Skin of body (tissue), 3 donors: ENCODE measurements at places on chromosomes 5 and 9. TPM values are rescaled to one million over a fixed set of nuclear protein-coding genes. Genes with fewer than 3 reads are reported as not detected.
A peak's percentile ranks its signal among the peaks of the same experiment; 100 is the strongest.

DNA sequence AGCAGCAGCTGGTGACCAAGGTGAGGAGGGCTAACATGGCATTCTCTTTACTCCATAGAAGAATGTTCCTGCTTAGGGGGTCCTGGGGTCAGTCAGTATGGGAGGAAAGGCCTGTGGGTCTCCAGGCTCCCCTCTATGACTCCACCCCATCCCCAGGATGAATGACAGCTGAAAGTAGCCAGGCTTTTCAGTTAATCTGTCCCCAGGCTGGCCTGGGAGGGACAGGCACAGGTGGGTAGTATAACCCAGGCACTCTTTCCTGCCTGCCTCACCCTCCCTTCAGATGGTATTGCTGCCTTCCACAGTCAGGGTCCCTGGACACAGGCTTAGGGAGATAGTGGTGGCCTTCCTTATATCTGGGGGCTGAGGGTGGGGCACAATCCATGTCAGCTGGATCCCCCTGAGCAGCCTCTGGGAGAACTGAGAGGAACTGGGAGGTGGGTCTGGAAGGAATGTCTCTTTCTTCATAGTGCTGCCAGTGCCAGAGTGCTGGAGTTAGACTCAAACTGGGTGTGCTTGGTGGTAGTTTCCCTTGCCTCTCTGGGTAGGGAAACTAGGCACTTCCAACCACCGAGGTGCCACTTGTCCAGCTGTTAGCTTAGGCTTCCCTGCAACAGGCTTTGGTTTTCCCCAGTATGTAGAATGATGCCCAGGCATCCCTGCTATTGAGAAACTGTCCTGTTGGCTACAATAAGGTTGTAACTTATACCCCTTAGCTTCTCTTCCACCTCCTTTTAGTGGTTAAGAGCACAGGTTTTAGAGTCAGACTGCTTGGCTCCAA, 27.8 kb downstream of the LARP1 start:
- no peak for DNase-seq

- no peak for DNase-seq
Measured at GRCh38 chr5:147176422-147176821, 58.4 kb upstream of the STK32A start.

DNA sequence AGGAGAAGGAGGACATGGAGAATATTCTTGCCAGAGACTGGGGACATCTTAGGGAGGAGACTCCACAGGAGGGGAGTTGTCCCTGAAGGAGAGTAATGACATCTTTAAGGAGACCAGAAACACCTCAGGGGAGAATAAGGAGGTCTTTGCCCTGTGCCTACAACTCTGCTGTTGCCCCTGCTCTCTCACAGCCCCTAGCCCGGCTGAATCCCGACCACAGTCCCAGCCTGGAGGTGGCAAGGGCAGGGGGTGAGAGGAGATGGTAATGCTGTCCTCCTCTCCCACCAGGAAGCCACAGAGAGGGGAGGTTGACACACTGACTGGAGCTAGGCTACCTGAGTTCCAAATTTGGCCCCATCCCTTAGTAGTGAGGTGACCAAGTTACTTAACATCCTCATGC, 30.2 kb upstream of the ENHO start:
- no peak for DNase-seq

- no peak for DNase-seq
Measured at GRCh38 chr9:74282526-74283253, 214.4 kb upstream of the RORB start.

DNA sequence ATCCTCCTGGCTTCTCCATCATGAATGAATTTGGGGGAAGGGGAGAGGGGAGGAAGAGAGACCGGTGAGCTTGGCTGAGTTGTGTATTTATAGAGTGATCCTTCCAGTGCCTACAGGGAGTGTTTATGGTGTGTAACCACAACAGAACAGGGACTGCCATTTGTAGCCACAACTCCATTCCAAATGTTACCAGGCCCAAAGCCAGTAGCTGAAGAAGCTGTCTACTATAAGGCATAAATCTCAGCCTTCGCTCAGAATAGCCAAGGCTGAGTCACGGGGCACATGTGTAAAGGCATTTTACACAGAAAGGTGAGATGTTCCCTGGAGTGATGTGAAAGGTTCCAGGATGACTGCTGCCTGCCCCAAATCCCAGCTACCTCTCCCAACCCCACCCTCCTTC, 2.5 kb downstream of the TMEM252 start:
- no peak for DNase-seq

- DNase-seq: no peak
Measured at GRCh38 chr9:86585422-86586143, 231.4 kb upstream of the TUT7 start.

DNA sequence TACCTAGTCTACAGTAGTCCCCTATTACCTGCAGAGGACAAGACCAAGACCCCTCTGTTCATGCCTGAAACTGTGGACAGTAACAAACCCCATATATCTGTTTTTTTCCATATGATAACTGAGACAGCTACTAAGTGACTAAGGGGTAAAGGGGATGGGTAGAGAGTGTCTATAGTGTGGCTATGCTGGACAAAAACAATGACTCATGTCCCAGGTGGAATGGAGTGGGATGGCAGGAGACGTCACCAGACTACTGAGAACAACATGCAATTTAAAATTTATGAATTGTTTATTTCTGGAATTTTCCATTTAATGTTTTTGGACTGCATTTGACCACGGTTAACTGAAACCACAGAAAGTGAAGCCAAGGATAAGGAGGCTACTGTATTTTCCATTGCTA, 171.8 kb downstream of the AGTPBP1 start:
- no peak for DNase-seq

- peak; percentile 5 for DNase-seq
Measured at GRCh38 chr5:109256486-109256885, 153.3 kb downstream of the PJA2 start.

DNA sequence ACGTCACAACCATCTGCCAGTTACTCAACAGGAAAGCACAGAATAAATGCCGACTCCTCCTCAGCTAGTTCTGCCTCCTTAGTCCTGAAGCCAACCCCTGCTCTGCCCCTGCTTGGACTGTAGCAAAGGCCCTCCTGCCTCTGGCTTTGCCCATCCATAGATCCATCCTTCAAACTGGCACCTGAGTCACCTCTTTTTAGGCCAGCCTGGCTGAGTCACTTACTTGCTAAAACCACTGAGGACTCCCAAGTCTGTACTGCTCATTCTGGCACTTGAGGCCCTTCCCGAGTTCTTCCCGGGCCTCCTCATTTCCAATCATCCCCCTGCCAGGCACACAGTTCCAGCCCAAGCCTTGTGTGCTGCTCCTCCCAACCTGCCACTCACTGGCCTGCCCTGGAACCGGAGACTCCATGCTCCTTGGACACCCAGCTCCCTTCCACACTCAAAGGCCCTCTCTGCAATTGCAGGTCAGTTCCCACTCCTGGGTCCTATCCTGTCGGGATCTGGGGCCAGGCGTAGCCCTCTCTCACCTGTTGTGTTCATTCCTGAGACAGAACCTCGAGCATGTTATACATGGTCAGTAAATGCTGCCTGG, 220.1 kb downstream of the DAB2IP start:
- no peak for DNase-seq

DNA sequence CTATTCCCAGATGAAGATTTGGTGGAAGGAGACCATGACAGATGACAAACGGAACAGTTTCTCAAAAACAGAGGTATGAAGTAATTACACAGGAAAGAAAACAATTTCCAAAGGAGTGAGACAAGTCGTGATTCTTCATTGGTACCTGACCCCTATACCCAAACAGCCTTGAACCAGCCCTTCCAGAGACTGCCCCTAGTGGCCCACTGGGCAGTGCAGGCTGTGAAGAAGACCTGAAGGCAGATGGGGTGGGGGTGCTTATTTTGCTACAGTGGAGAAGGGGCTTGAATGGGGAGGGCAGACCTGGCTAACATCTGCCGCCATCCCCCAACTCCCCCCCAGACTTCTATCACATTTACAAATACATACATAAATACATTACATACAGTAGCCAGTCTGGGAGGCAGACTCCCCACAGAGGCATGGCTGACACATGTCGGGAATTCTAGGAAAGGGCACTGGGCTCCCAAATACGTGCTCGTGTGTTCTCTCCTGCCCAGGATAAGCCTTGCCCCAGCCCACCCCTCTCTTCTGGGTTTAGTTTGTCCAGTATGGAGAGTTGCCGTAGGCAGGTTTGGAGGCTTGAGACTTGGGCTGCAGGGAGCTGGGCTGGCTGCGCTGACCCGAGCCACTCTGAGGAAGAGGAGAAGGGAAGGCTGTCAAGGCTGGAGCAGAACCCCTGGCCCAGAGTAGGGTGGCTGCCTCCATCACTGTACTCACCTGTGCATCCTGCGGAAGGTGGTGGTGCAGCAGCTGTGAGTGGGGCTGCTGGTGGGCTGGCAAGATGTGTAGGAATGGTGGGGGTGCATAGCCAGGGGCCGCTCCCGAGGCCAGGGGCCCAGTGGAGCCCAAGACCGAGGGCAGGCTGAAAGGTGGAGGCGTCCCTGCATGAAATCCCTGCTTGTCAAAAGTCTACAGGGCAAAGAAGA, 105.3 kb downstream of the UBE2R2 start:
- DNase-seq: no peak

DNA sequence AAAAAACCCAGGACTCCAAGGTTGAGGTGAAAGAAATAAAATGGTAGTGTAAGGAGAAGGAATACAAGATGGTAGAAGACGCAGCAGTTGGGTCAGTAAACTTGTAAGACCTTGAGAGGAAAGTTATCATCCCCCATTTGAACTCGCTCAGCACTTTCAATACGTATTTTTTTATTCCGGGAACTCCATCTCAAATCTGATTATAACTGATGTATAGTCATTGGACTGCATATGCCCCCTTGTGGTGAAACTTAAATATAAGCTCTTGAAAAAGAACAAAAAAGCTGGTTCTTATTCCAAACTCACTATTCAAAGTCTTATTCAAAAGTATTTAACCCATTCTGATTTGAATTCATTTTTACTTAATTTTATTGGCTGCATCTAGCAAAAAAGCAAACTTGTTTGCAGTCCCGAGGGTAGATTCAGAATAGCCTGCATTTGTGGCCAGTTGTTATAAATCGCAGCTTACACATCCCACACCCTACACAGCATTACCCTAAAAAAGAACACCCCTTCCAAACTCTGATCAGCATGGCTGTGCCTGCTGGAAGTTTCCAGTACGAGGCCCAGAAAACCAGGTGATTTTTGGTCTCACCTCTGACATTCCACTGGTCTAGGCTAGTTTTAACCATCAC, 118.0 kb downstream of the ESM1 start:
- DNase-seq: peak; percentile 67

DNA sequence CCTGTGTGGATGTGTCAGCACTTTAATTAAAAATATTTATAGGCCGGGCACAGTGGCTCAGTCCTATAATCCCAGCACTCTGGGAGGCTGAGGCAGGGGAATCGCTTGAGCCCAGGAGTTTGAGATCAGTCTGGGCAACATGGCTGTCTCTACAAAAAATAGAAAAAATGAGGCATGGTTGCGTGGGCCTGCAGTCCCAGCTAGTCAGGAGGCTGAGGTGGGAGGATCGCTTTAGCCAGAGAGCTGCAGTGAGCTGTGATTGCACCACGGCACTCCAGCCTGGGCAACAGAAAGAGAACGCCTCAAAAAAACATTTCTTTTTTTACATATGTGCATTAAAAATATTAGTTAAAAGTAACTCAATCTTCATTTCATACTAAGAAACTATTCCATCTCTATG, 6.2 kb downstream of the TBC1D9B start:
- no peak for DNase-seq

DNA sequence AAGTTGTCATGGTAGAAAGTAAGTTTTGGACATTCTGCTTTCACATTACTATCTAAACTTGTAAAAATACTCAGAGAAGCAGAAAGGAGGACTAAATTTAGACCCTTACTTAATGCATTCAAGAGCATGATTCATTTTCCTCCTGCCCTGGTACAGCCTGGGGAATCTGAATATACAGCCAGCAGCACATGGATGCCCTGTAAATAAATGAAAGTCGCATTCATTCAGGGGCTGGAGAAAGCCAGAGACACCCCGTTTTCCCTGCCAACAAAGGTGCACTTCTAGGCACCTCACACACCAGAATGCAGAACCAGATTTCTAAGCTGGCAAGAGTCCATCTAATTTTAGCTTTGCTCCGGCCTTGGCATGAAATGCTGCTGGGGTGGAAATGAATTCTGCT, 172.7 kb upstream of the KLF9 start:
- DNase-seq: no peak

DNA sequence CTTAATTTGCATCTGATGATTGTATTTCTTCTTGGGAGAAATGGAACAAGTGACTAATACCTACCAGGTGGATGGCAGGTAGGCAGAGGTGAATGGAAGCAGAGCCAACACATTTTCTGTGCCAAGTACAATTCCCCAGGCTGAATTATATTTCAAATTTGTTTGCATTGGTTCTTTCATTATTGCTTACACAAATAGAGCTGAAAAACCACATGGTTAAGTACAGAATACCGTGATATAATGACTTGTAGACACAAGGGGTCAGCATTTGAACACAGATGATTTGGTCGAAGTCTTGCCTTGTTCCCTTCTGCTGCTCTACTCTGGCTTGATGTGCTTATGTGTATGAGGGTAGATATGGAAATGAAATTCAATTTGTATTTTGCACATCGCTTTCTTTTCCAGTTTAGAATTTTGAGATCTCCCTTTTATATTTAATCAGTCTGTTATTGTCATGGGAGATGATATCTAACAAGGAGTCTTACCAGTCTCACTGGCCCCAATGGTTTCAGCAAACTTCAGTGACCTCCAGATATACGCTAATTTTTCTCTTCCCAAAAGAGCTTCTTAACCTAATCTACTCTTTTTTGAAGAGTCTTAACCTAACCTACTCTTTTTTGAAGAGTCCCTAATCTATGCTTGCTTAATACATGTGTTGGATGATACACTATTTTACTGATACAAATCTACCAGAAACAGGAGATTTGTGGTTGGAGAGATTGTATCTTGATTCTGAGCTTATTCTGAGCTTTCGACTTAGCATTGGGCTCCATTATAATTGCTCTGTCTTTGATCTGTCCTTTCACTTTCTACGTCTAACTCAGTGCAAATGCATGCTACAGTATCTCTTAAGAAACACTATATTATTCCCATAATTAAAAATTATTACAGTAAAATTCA, 88.1 kb downstream of the PCSK1 start:
- DNase-seq: peak; percentile 18

DNA sequence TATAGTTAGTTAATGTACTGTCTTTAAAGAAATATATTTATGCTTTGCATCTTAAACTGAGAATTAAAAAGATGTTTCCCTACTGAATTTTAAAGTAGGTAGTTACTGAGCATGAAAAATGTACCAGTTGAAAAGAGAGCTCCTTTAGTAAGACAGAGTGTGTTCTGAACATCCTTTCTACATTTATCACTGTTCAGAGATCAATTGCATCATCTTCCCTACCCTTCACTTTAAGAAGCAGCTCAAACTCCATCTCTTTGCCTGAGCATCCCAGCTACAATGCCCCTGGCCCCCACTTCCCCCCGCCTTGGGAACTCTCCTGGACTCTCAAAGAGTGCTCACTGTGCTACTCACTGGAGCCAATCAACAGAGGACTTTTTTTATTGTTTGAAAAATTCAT, 164.7 kb downstream of the GNAQ start:
- no peak for DNase-seq

- no peak for DNase-seq
Measured at GRCh38 chr5:105782501-105782900, 1888.2 kb downstream of the EFNA5 start.

The CCL27 gene
- total RNA-seq: 7.6 TPM

The SH3RF2 gene
- total RNA-seq: 9.8 TPM

The PCDHGA2 gene
- 3.6 TPM for total RNA-seq

The EIF4E1B gene
- not detected for total RNA-seq
